Left lobe of liver (tissue), 2 donors: ENCODE measurements at places on chromosomes 3 and 15. TPM values are rescaled to one million over a fixed set of nuclear protein-coding genes. Genes with fewer than 3 reads are reported as not detected.

DNA sequence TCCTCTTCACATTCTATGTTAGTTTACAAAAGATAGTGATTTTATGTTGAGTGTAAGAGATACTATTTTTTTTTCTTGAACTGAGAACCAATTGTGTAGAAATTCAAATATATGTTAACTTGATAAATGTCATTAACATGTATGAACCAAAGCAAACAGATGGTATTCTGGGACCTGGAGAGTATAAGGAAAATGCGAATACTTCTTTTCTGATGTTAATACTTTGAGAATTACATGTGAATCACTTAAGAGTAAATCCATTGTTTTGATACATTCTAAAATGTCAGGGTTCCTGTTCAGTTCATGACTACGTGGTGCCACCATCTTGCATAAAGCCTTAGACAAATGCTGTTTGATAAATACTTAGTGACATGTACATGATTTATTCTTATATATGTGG is 541.3 kb downstream of the FGF12 start:
- no peak for DNase-seq

PRSS50 gene
- total RNA-seq: 0.13 TPM

- DNase-seq: no peak
Observed at GRCh38 chr15:55685286-55685685, 57.7 kb downstream of the PRTG start.

- no peak for DNase-seq
Observed at GRCh38 chr15:48556159-48556897, 89.2 kb downstream of the FBN1 start.

SATB1 gene
- 12.0 TPM for total RNA-seq

GRCh38 chr3:113468539-113468938 is 27.2 kb upstream of the CFAP44 start:
- no peak for DNase-seq

DNA sequence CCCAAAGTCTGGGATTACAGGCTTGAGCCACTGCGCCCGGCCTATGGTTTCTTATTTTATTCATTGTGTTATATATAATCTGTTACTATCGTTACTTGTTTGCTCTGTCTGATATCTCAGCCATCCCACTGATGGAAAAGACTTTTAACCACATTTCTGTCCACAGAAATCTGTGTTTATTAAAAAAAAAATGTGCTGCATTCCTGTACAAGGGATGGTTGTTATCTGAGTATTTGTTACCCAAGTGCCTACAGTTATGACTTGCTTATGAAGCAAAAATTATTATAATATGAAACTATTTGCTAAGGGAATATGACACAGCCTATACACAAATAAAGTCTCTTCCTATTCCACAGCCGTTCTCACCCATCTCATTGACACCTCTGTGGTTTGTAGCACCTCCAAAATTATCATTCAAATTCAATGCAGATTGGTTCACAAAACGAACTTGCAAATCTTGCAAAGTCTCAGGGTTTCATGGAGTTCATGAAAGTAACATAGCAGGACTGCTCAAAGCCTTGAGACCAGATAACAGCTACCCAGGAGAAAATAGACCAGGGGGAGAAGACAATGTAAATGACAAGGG is 47.4 kb upstream of the UBE2E1 start:
- no peak for DNase-seq

GOLGA8R gene
- total RNA-seq: 3.9 TPM

ACTC1 gene
- not detected for total RNA-seq

SLITRK3 gene
- total RNA-seq: 0.18 TPM
